ENCODE measurements at places on chromosomes 16 and 17.
A peak's percentile ranks its signal among the peaks of the same experiment; 100 is the strongest.

- no peak for DNase-seq
Observed at GRCh38 chr16:8943966-8944759, 19.5 kb downstream of the USP7 start.

DNA sequence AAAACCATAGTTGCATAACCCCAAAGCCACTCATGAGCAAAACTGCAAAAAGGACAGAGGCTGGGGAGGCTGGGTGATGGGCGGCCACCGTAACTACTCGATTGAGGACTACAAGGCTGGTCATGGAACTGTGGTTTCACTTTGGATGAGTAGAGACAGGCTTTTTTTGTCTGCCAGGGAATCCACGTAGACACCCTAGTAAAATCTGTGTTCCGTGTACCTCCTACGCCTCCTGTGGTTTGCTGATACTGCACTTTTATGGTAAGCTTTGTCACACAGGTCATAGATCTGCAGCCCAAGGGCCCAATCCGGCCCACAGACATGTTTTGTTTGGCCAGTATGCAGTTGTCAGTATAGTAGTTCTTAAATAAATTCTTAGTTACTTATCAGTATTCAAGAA is 2.2 kb upstream of the TLCD3B start:
- DNase-seq: no peak

GRCh38 chr16:79131321-79132075 is 469.0 kb downstream of the MAF start:
- no peak for DNase-seq

- no peak for DNase-seq
Observed at GRCh38 chr16:49598383-49599170, 225.0 kb downstream of the C16orf78 start.

- DNase-seq: no peak
Observed at GRCh38 chr16:53112015-53112414, 57.2 kb downstream of the CHD9 start.

- peak; percentile 77 for DNase-seq
Observed at GRCh38 chr17:81487487-81488275, 24.9 kb downstream of the ACTG1 start.
